CD4-positive, alpha-beta T cell treated with Interleukin-15 for 4 hours (primary cell): ENCODE measurements at places on chromosomes 1 and 21.

DNA sequence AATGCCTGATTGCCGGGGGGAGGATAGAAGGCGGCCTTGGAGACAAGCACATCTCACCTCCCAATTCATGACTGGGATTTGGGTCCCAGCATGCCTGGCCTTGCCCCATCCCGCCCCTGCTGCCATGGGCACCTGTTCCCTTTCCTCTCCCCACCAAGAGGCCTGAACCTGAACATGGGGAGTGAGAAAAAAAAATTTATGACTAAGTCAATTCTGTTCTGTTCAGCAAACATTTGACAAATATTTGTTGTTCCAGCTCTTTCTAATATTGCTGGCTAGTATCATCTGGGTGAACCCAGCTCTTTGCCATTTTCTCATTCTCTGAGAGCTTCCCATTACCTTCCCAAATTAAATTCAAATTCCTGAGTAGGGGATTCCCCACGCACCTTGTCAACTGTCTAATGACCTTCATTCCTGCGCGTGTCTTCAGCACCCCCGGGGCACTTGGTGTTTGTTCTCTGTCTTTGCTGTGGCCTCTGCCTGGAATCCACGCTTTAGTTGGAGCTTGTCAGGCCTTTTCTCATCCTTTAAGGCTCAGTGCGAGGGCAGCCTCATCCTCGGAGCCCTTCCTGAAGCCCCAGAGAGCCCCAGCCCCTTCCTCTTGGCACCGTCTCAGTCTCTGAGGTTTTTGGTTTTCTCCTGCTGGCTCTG lies 42.8 kb downstream of the ARHGEF10L start:
- DNase-seq, result no peak

DNA sequence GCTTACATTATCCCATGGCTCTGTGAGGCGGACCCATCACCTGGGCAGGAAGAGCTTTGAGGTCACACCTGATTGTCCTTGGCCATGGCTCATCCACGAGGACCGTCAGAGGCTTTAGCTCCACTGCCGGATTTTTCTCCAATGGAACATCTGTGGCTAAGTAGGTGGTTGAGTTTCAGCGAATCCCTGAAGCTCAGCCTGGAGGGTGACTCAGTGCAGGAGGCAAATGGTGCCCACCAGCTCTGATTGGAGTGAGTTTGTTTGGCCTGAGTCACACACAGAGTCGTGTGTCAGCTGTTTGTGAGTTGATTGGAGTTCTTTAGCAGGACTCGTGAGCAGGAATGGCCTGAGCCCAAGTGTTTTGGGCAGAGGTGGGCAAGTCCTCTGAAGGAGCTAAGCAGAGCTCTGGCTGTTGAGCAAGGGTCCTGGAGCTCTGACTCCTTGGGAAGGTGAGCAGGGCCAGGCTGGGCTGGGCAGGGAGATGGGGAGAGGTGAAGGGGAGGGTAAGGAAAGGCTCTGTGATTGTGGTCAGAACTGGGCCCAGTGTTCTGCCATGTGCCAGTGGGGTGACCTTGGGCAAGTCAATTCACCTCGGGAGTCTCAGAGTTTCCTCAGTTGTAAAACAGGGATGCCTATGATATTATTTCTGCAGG lies 2.0 kb downstream of the SLC6A17 start:
- DNase-seq, result no peak

DNA sequence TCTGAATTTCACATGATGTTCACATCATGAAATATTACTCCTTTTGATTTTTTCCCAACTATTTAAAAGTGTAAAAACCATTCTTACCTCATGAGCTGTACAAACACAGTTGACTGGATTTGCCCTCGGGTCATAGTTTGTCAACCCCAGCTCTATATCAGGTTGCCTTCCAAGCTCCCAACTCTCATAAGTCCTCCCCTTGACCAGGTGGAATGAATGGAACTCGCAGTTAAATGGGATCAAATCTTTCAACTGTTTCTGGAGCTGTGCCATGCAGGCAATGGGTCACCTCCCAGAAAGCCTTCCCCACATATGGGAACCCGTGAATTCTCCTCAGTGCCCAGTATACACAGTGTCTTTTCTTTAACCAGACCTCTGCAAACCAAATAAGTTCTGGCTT lies 169.8 kb upstream of the FOXD3 start:
- DNase-seq, result no peak

DNA sequence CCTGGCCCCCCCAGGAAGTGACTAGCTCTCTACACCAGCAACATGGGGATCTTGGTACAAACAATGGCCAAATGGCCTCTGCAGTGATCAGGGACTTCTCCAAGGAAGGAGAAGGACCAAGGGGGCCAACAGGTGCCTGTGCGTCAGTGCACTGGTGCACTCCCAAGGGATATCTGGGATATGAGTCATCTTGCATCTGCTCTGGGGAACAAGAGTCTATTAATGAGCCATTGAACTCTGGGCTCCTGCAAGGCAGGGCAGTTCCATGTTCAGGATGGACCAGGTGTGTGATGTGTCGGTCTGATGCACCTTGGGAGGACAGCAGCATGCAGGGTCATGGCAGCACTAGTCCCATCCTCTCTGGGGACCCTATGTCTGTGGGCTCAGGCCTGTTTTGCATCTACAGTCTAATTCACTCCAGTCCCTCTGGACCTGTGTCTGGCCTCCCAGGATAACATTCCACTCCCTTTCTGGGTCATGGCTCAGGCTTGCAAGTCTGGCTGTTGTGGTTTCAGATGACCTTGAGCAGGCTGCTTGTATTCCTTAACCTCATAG lies 125.3 kb downstream of the TRABD2B start:
- DNase-seq, result no peak
